Head of caudate nucleus (tissue), 42 donors: ENCODE measurements at places on chromosomes 5 and 9.
A peak's percentile ranks its signal among the peaks of the same experiment; 100 is the strongest.

GRCh38 chr9:104808035-104808614 lies 44.2 kb downstream of the NIPSNAP3B start:
- peak; percentile 38 for DNase-seq

DNA sequence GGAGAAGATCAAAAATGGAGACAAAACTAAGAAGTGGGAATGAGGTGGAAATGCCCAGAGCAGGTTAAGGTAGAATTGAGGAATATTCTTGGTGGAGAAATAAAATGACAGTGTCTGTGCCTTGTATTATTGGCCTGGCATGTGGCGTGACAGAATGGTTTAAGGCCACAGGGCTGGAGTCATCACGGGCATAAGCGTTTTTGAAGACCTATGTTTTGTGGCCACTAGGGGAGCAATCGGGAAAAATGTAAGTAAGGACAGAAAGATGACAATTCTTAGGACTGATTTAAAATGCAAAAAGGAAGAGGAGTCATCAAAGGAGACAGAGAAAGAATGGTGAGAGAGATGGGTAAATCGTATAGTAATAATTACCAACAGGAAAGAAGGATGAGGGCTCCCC lies 72.2 kb upstream of the EPB41L4A start:
- no peak for DNase-seq

GRCh38 chr5:18240971-18241370 lies 606.7 kb downstream of the TAF11L14 start:
- no peak for DNase-seq

- DNase-seq: no peak
Measured at GRCh38 chr5:54066433-54066832, 243.9 kb downstream of the ARL15 start.

DNA sequence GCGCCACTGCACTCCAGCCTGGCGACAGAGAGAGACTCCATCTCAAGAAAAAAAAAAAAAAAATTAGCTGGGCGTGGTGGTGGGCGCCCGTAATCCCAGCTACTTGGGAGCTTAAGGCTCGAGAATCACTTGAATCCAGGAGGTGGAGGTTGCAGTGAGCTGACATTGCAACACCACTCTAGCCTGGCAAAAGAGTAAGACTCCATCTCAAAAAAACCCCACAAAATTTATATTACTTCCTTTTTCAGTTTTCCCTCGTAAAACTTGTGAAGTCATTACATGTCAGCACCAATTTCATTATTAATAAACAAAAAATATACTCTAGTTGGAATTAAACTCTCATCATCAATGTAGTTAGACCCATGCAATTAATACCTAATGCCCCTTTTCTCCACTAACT lies 43.9 kb downstream of the SHLD3 start:
- DNase-seq: no peak

DNA sequence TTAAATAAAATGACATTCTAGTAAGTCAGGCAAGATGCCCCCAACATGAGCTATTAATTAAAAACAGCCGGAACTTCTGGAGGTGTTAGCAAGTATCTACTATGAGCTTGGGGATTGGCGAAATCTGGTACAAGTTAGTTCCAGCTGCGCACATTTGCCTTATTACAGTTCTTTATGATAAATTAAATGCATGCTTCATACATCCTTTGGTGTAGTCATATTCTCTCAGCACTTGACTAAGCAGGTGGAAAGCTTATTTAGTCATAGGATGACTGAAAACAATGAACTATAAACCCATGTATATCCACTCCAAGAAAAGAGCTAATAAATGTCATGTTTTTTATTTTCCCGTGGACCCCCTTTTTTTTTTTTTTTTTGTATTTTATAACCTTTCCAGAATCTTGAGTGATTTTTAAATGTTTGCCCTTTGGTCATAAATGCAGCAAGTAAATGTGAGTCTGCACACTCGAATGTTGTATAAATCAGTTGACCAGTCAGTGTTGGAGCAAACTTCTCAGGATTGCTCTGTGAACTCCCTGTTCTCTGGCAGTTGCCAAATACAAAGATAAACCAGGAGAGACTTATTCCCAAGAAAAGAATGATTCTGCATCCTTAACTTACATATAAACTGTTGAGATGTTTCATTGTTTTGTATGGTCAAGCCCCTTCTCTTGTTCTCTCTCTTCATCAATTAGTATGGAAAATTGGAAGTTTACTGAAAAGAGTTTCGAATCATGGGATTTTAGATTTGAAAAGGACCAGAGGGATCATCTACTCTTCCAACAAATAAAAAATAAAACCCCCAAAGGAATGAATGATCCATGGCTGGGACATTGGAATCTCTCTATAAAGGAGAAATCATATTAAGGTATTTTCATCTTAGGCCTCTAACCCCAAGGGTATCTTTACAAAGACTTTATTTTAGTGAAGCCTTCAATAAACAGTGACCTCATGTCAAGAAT lies 38.3 kb downstream of the PIK3R1 start:
- DNase-seq: no peak

GRCh38 chr5:39446231-39446630 lies 21.5 kb upstream of the DAB2 start:
- no peak for DNase-seq

GRCh38 chr9:7237473-7238246 lies 479.9 kb downstream of the KDM4C start:
- DNase-seq: no peak

DNA sequence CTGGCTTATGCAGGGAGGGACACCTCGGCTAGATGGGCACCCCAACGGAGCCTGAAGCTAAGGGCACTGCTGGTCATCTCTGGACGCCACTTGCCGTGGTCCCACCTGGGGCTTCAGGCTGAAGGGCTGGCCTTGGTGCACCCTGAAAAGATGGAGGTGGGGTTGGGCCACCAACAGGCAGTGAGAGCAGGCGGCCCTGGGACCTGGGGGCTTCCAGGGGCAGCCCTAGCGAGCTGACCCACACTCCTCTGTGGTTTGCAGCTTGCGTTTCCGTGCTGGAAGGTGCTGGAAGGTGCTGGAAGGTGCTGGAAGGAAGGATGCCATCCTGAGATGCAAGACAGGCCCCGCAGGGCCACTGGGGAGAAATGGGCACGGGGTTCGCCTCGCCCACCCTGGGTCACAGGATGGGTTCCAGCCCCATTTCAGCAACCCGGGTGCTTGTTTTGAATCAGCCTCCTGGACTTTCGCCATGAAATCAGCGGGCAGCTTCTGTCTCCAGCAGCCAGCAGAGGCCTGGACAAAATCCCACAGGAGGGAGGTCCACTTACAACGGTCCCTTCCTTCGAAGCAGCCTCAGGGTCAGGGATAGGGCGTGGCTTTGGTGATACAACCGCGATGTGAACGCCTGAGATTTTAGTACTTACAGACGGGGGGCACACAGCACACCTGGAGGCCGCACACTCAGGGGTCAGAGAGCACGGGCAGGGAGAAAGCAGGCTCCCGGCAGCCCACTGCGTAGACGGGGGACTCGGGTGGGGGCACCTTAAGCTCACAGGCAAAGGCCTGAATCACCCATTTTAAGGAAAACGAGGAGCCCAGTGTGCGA lies 303.1 kb upstream of the IRX4 start:
- DNase-seq: no peak

GRCh38 chr9:120435091-120435490 lies 144.9 kb downstream of the CDK5RAP2 start:
- no peak for DNase-seq

GRCh38 chr5:171149772-171150171 lies 159.3 kb upstream of the TLX3 start:
- DNase-seq: no peak

DNA sequence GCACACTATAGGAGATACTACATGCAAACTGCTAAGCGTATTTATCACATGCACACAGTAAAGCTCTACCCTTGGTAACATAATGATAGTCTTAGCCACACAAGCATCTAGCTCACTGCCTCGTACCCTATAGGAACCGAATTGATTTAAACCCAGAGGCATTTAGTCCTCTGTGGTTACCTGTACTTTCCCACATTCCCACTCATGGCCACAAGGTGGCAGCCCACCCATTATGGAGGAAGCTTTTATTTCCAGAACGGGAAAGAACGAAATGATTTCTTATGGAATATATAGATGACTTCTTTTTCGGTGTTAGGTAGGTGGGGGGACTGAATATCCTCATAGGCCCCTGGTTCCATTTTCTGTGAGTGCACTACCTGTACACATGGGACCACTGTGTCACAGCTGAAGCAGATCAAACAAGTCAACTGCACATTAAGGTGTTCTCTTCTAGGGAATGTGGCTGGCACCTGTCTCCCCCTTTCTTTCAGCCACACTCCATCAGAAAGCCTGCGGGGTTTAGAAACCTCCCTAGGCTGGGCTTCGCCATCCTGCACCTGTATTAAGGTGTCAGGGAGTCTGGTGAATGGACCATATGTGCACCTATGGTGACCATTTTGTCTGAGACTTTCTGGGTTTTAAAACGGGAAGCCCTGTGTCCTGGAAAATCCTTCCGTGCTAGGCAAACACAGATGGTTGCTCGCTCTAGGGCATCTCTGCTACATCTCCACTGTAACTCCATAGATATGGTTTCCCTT lies 313.2 kb downstream of the SLIT3 start:
- peak; percentile 94 for DNase-seq

- no peak for DNase-seq
Measured at GRCh38 chr5:31937226-31937625, 236.9 kb downstream of the GOLPH3 start.

DNA sequence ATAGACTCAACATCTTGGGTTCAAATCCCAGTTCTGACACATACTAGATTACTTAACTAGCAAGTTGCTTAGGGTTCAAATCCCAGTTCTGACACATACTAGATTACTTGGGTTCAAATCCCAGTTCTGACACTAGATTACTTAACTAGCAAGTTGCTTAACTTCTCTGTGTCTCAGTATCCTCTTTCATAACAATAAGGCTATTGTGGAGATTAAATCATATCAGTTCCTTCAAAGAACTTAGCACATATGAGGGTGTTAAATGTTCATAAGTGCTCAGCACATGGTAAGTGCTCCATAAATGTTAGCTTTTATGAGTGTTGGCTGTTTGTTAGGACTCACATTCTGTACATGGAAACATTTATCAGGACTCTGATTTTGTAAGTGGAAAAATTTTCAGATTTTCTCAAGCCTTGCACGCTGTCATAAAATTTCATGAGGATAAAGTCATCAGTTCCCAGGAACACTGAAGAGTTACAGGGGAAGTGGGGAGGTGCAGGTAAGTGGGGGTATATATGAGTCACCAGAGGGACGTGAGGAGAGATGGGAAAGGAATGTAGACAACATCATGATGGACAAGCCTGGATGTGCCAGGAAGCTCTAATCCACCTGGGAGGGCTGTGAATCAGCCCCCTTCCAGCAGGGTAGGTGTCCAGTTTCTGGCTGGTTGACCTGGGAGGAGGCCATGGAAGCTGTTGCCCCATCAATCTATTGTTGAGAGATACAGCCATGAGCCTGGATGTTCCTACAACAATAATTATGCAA lies 532.2 kb upstream of the WWC1 start:
- no peak for DNase-seq

GRCh38 chr5:150851039-150851438 lies 4.7 kb downstream of the IRGM start:
- no peak for DNase-seq

- no peak for DNase-seq
Measured at GRCh38 chr5:174404848-174405247, 319.5 kb upstream of the MSX2 start.

- DNase-seq: no peak
Measured at GRCh38 chr5:73221161-73221560, 48.2 kb downstream of the TMEM174 start.

DNA sequence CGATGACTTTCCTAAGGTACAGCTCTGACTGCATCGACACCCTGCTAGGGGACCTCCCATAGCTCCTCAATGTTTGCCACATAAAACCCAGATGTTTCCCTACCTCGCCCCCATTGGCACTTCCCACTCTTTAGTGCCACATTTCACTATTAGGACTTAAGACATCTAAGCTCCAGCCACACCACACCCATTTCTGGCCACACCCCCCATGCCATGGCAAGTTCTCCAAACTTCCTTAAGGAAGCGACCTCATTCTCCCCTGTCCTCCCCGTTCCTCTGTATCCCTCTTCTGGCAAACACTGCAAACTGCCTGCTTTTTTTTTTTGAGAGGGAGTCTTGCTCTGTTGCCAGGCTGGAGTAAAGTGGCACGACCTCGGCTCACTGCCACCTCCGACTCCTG lies 62.9 kb downstream of the USP20 start:
- DNase-seq: no peak

DNA sequence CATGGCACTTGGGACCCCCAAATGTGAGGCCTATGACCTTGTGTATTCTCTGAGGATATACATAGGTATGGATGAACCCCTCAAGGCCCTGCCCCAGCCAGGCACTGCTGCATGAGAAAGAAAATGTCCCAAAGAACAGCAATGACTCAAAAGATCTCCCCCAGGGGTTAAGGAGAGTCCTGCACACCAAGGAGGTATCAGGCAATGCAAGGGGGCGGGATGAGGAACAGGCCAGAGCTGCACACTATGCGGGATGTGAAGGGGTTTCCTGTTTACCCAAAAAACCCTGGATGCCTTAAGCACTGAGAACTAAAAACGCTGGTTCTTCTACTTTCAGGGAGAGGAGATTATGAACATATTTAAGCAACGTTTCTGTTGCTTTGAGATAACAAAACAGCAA lies 3.4 kb downstream of the RAPGEF1 start:
- DNase-seq: no peak

- DNase-seq: no peak
Measured at GRCh38 chr9:93546356-93546755, 30.0 kb upstream of the PHF2 start.

GRCh38 chr5:149371296-149371962 lies 7.7 kb downstream of the IL17B start:
- peak; percentile 56 for DNase-seq

DNA sequence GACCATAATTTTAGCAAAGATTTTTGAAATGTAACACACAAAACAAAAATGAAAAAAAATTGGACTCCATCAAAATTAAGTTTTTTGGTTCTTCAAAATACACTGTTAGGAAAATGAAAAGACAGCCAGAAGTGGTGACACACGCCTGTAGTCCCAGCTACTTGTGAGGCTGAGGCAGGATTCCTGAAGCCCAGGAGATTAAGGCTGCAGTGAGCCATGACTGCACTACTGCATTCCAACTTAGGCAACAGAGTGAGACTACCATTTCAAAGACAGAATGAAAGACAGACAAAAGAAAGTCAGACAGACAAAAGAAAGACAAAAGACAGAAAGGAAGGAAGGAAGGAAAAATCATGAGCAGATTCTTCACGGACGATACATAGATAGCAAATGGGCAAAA lies 7.5 kb downstream of the DIAPH1 start:
- no peak for DNase-seq
